ENCODE measurements at places on chromosomes 3 and 15. TPM values are rescaled to one million over a fixed set of nuclear protein-coding genes. Genes with fewer than 3 reads are reported as not detected.

Gene TRAT1
- total RNA-seq = not detected

Gene ARL6IP5
- total RNA-seq = 99.9 TPM

Gene ROPN1
- total RNA-seq = not detected

Gene GOLGA6L7
- not detected for total RNA-seq

Gene GREM1
- 457 TPM for total RNA-seq

Gene SENP8
- total RNA-seq = 2.4 TPM

Gene NANOGP8
- 1.2 TPM for total RNA-seq

Gene SUSD5
- total RNA-seq = 11.2 TPM

Gene MASP1
- 1.2 TPM for total RNA-seq

Gene CYP1A2
- not detected for total RNA-seq

Gene MYO5A
- total RNA-seq = 73.1 TPM

Gene GDPGP1
- 8.0 TPM for total RNA-seq

Gene CNTN4
- total RNA-seq = not detected

Data from osteoblast (primary cell).